ENCODE measurements at places on chromosomes 3 and 15.

DNA sequence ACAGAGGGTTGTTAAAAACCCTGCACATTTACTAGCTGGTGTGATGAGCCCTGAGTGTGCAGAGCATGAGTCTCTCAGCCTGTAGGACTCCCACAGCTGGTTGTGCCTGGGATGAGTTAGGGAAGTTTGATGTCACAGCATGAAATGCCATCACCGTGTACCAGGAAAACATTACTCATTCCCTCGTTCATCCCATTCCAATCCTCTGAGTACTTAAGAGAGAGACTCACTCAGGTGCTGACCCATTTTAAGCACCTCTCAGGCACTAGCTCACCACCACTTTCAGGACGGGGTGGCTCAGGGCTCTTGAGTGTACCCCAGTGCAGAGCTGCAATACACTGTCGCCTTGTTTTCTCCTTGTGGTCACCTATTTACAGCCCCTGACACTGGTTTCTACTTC, 18.7 kb downstream of the MGLL start:
- no peaks in the 10 kb centered on the region for H3K36me3 ChIP-seq
- DNase-seq, result no peak
- no peak overlapping the region for H3K27ac ChIP-seq
- H3K4me1 ChIP-seq, result peaks cover 6% of the 10 kb centered on the region
- no peaks in the 10 kb centered on the region for H3K27me3 ChIP-seq

- no peak overlapping the region for H3K4me3 ChIP-seq
- no peaks in the 10 kb centered on the region for H3K4me1 ChIP-seq
- H3K27ac ChIP-seq, result no peak overlapping the region
- H3K27me3 ChIP-seq, result no peaks in the 10 kb centered on the region
- H3K36me3 ChIP-seq, result no peaks in the 10 kb centered on the region
Measured at GRCh38 chr3:147730284-147730683, 321.1 kb downstream of the ZIC1 start.

GRCh38 chr3:165256554-165257065, 60.4 kb upstream of the SLITRK3 start:
- H3K27ac ChIP-seq, result no peak overlapping the region
- no peak overlapping the region for H3K4me3 ChIP-seq
- no peaks in the 10 kb centered on the region for H3K27me3 ChIP-seq
- H3K4me1 ChIP-seq, result no peaks in the 10 kb centered on the region

DNA sequence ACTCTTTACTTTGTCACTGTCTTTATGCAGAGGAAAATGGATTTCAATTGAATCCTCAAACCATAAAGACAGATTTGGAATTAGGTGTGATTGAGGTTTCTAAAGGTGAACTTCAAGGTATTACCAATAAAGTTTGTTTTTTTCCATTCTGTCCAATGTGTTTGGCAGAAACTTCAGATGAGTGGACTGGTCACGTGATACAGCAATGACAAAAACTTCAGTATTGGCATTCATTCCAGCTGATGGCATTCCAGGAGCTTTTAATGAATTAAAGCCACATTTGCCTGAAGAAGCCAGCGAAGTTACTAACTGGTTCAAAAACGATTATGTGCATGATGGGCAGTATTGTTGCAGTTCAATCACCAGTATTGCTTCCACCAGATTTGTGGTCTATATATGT, 4.5 kb upstream of the MASP1 start:
- H3K27ac ChIP-seq, result no peak overlapping the region
- H3K36me3 ChIP-seq, result no peaks in the 10 kb centered on the region
- no peaks in the 10 kb centered on the region for H3K27me3 ChIP-seq
- no peak for DNase-seq

- no peaks in the 10 kb centered on the region for H3K36me3 ChIP-seq
- no peak for DNase-seq
- no peak overlapping the region for H3K27ac ChIP-seq
- H3K27me3 ChIP-seq, result no peaks in the 10 kb centered on the region
- no peak overlapping the region for H3K4me3 ChIP-seq
Measured at GRCh38 chr3:43132870-43133636, 27.2 kb upstream of the POMGNT2 start.

GRCh38 chr3:72352176-72352575, 496.1 kb downstream of the SHQ1 start:
- H3K4me3 ChIP-seq, result no peak overlapping the region
- peaks cover 2% of the 10 kb centered on the region for H3K27me3 ChIP-seq
- H3K4me1 ChIP-seq, result peaks cover 9% of the 10 kb centered on the region

DNA sequence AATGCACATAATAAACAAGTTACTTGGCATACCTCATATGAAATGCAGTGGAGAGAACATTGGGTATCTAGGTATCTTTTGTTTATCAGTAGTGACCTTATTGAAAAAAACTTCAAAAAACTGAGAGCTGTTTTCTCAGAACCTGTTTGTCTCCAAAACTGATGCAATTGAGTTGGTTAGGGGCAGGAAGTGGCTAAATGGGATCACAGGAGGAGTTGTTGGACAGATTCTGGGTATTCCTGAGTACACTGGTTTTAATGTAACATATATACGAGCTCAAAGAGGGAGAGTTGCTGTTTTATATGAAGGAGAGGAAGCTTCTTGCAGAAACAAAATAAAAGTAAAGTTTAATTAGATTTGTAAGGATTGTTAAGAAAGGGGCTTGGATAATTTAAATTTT, 159.5 kb downstream of the C3orf70 start:
- no peak overlapping the region for H3K27ac ChIP-seq
- no peak for DNase-seq
- H3K4me3 ChIP-seq, result no peak overlapping the region
- H3K36me3 ChIP-seq, result peaks cover 4% of the 10 kb centered on the region
- H3K27me3 ChIP-seq, result no peaks in the 10 kb centered on the region

- H3K27me3 ChIP-seq, result no peaks in the 10 kb centered on the region
- no peak overlapping the region for H3K4me3 ChIP-seq
- no peak overlapping the region for H3K27ac ChIP-seq
- no peaks in the 10 kb centered on the region for H3K36me3 ChIP-seq
Measured at GRCh38 chr3:177182352-177182751, 14.9 kb downstream of the TBL1XR1 start.

- no peak overlapping the region for H3K27ac ChIP-seq
- H3K36me3 ChIP-seq, result no peaks in the 10 kb centered on the region
- no peak overlapping the region for H3K4me3 ChIP-seq
- peaks cover 3% of the 10 kb centered on the region for H3K27me3 ChIP-seq
Measured at GRCh38 chr3:4720316-4721075, 227.3 kb downstream of the ITPR1 start.

GRCh38 chr3:7879572-7879971, 622.1 kb upstream of the LMCD1 start:
- H3K36me3 ChIP-seq, result no peaks in the 10 kb centered on the region
- H3K4me3 ChIP-seq, result no peak overlapping the region
- no peaks in the 10 kb centered on the region for H3K4me1 ChIP-seq
- no peak overlapping the region for H3K27ac ChIP-seq
- no peak for DNase-seq

GRCh38 chr3:114660124-114660523, 366.3 kb downstream of the TIGIT start:
- H3K36me3 ChIP-seq, result no peaks in the 10 kb centered on the region
- no peak overlapping the region for H3K4me3 ChIP-seq
- peak; percentile 83 for DNase-seq
- peaks cover 3% of the 10 kb centered on the region for H3K4me1 ChIP-seq
- H3K27ac ChIP-seq, result peak overlapping the region; percentile 45

DNA sequence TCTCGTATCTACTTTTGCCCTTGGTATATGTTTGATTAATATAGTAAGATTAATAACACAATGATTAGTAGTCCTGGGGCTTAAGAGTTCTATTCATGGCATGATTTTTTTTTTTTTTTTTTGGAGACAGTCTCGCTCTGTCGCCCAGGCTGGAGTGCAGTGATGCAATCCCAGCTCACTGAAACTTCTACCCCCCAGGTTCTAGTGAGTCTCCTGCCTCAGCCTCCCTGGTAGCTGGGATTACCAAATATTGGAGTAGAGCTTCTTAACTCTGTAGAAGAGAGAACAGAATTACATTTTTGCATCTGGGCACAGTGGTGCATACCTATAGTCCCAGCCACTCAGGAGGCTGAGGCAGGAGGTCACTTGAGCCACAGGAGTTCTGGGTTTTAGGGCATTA, 58.9 kb downstream of the RAB7A start:
- H3K27me3 ChIP-seq, result no peaks in the 10 kb centered on the region
- H3K27ac ChIP-seq, result no peak overlapping the region
- no peaks in the 10 kb centered on the region for H3K36me3 ChIP-seq
- no peak overlapping the region for H3K4me3 ChIP-seq
- H3K4me1 ChIP-seq, result peaks cover 13% of the 10 kb centered on the region
- DNase-seq, result no peak

DNA sequence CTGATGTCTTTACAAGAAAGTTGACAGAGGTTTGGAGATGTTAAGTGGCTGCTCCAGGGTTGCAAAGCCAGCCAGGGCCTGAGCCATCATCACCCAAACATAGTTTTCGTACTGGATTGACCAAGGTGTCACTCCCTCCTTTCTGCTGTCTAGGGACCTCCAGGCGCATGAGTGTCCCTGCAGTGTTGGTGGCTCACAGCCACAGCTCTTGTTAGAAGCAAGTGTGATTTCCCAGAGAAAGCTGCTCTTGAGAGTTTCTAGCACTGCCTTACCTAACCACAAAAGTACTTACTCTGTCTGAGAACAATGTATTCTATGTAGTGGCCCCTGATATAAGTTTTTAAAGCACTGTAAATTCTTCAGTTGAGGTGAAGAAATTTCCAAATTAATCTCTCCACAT, 144.1 kb downstream of the SOX2 start:
- H3K27me3 ChIP-seq, result no peaks in the 10 kb centered on the region
- H3K27ac ChIP-seq, result no peak overlapping the region
- no peak overlapping the region for H3K4me3 ChIP-seq
- H3K4me1 ChIP-seq, result no peaks in the 10 kb centered on the region

DNA sequence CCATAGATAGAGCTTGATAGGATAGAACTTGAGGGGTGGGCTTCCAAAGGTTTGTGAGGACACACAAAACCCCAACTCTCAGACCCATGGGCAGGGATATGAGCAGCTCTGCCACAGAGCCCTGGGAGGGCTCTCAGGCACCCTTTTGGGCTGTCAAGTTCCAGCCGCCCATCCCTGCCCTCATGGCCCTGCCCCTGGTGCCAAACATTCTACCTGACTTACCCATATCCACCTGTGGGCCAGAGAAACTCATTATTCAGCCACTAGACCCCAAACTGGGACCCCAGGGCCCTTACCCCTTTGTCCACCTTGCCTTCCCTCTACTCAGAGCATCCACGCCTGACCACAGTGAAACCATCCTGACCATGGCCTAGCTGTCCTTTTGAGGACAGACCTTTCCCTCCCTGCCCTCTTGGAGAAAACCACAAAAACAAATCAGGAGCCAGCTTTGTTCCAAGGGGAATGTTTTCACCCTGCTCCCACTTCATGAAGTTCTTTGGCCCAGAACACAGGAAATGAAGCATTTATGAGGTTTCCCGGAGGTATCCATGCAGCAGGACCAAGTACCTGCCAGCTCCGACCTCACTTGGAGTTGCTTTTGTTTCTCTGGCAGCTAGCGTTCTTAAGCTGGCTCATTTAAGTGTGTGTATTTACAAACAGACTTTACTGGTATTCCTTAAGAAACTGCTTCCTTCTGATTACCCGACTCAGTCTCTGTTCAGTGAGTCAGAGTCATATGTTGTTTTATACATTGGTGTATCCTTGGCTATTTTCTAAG, 34.2 kb upstream of the GALNT15 start:
- H3K36me3 ChIP-seq, result no peaks in the 10 kb centered on the region
- H3K4me1 ChIP-seq, result peaks cover 3% of the 10 kb centered on the region
- H3K27me3 ChIP-seq, result no peaks in the 10 kb centered on the region
- no peak overlapping the region for H3K27ac ChIP-seq

DNA sequence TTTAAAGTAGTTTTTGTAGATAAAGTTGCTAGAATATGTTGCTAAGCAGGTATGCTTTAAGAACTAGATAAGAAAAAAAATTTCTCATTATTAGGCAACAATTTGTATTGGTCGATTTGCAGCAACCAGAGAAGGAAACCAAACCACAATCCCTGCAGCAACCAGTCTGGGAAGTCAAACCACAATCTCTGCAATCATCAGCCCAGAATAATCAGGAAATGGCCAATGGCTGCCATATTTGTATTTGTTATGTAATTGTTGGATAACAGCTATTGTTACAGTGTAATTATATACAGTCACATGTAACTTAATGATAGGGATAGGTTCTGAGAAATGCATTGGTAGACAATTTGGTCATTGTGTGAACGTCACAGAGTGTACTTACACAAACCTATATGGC, 23.6 kb downstream of the STXBP5L start:
- H3K4me3 ChIP-seq, result no peak overlapping the region
- DNase-seq, result no peak
- no peaks in the 10 kb centered on the region for H3K4me1 ChIP-seq
- H3K36me3 ChIP-seq, result no peaks in the 10 kb centered on the region

GRCh38 chr3:108106031-108106430, 15.2 kb upstream of the CD47 start:
- H3K27me3 ChIP-seq, result no peaks in the 10 kb centered on the region
- DNase-seq, result no peak
- H3K4me3 ChIP-seq, result no peak overlapping the region
- H3K4me1 ChIP-seq, result no peaks in the 10 kb centered on the region
- H3K27ac ChIP-seq, result no peak overlapping the region

- no peak overlapping the region for H3K27ac ChIP-seq
- no peak for DNase-seq
- H3K4me3 ChIP-seq, result no peak overlapping the region
- no peaks in the 10 kb centered on the region for H3K36me3 ChIP-seq
- no peaks in the 10 kb centered on the region for H3K4me1 ChIP-seq
- H3K27me3 ChIP-seq, result no peaks in the 10 kb centered on the region
Measured at GRCh38 chr3:63050548-63051177, 175.4 kb upstream of the CADPS start.

Measured in spinal cord (tissue), 10 donors.